Heart left ventricle (tissue), 16 donors: ENCODE measurements at places on chromosomes 1 and 21. TPM values are rescaled to one million over a fixed set of nuclear protein-coding genes. Genes with fewer than 3 reads are reported as not detected.

DNA sequence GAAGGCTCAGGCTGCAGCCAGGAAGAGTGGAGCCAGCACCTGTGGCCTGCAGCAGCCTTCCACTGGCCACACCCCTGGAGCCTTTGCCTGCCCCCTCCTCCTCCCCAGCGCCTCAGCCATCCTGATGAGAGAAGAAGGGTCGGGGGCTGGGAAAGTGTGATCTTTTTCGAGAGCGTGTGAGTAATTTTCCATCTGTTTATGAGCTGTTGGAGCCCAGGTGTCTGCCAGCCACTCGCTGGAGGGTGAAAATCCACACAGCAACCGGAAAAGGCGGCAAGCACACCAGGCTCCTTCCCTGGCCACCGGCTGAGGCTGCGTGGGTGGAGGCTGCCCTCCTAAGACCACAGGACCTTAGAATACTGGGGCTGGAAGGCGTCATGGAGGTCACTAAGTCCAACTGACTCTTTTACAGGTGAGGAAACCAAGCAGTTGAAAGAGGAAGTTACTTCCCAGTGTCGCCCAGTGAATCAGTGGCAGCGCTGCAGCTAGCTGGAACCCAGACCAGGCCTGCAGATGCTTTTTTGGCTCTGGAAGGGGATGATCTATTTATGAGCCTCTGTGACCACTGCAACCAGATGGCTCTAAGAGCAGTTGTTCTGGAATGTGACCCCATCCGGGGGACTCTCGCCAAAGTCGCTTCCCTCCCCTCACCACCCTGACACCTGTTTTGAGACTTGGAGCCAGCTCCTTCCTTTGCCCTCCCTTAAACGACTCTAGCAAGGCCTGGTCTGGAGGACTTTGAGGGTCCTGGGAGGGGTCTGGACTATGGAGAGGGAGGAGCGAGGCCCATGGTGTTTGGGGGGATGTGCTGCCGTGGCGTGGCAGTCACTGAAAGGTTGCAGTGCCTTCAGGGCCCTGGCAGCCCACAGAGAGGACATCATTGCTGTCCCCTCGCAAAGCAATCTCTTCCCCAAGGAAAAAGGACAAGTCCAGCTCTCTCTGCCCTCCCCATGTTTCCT, 54.5 kb downstream of the LGR6 start:
- H3K27ac ChIP-seq: no peak overlapping the region
- no peaks in the 10 kb centered on the region for H3K4me1 ChIP-seq
- H3K4me3 ChIP-seq: no peak overlapping the region

GRCh38 chr1:236808564-236809130, 13.6 kb downstream of the MTR start:
- H3K4me3 ChIP-seq: no peak overlapping the region
- DNase-seq: no peak
- H3K4me1 ChIP-seq: peaks cover 15% of the 10 kb centered on the region
- no peaks in the 10 kb centered on the region for H3K27me3 ChIP-seq

DNA sequence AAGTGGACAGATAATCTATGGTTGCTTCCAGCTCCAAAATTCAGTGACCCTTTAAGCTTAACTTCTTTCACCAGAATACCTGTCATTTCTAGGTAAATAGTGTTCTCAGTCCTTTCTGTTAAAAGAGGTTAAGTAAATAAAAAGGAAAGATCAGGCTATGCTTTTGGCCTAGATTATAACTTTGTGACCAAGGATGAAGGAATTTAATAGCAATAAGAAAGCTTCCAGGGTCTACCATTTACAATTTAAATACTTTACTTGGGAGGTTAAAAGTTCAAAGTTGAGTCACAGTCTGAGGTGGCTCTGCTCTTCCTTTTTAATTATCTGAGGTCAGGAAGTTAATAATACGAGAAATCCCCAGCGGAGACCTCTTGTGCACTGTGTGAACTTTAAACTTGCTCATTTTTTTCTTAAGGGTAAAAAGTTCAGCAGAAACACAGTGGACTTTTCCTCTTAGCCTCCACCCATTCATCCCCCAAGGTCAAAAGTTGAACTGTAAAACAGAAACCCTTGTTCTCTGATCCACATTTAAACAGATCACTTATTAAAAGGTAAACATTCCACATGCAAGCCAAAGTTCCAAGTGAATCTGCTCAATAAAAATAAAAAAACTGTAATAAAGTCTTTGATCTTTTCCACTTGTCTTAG, 187.1 kb downstream of the NRIP1 start:
- no peak overlapping the region for H3K4me3 ChIP-seq
- DNase-seq: no peak

GRCh38 chr21:16419188-16419921, 689.6 kb downstream of the USP25 start:
- no peaks in the 10 kb centered on the region for H3K27me3 ChIP-seq
- H3K4me1 ChIP-seq: no peaks in the 10 kb centered on the region

- no peak overlapping the region for H3K27ac ChIP-seq
- no peak for DNase-seq
- no peaks in the 10 kb centered on the region for H3K4me1 ChIP-seq
- no peak overlapping the region for H3K4me3 ChIP-seq
- no peaks in the 10 kb centered on the region for H3K36me3 ChIP-seq
- H3K27me3 ChIP-seq: no peaks in the 10 kb centered on the region
Observed at GRCh38 chr1:217214551-217214950, 416.3 kb downstream of the GPATCH2 start.

GRCh38 chr1:246753670-246754535, 29.7 kb downstream of the SCCPDH start:
- DNase-seq: peak; percentile 38
- no peak overlapping the region for H3K4me3 ChIP-seq
- peaks cover 7% of the 10 kb centered on the region for H3K36me3 ChIP-seq
- H3K27me3 ChIP-seq: no peaks in the 10 kb centered on the region
- no peak overlapping the region for H3K27ac ChIP-seq

DNA sequence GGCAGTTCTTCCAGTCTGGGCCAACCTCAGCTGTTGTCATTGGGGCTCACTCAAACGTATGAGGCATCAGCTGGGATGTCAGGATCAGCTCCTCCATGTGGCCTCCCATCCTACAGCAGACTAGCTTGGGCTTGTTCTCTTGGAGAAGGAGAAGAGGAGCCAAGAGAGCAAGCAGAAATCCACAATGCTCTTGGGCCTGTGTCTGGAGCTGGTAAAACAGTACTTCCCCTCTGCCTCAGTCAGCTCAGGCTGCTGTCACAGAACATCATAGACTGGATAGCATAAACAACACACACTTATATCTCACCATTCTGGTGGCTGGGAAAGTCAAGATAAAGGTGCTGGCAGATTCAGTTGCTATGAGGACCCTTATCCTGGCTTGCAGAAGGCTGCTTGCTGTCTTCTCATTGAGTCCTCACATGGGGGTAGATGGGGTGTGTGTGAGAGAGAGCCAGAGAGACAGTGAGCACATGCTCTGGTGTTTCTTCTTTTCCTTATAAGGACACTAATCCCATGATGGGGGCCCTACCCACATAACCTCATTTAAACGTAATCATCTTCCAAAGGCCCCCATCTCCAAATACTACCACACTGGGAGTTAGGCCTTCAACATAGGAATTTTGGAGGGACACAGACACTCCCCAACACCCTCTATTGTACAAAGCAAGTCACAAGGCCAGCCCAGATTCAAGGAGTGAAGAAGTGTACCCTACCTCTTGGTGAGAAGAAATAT, 16.3 kb upstream of the DNAJC6 start:
- no peaks in the 10 kb centered on the region for H3K4me1 ChIP-seq
- H3K27ac ChIP-seq: no peak overlapping the region
- no peak for DNase-seq
- no peaks in the 10 kb centered on the region for H3K36me3 ChIP-seq

- H3K27me3 ChIP-seq: no peaks in the 10 kb centered on the region
- H3K36me3 ChIP-seq: no peaks in the 10 kb centered on the region
- H3K4me3 ChIP-seq: no peak overlapping the region
- no peak for DNase-seq
- no peaks in the 10 kb centered on the region for H3K4me1 ChIP-seq
- no peak overlapping the region for H3K27ac ChIP-seq
Observed at GRCh38 chr1:171381866-171382210, 67.9 kb downstream of the FMO4 start.

DNA sequence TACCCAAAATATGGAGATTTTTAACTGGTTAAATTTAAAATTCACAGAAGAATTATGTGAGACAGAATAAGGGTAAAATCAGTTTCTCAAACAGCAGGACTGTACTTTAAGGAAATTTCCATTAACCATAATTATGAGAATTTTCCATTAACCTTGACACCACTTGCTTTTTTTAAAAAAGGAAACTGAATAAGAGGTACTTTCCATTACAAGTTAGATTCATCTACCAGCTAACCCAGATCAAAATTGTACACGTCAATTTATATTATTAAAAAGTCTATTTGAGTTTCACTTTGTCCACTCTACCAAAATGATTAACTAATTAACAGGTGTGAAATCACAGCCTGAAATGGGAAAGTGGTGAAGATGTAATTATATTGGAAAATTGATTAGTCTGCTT, 414.5 kb downstream of the DPYD start:
- no peaks in the 10 kb centered on the region for H3K27me3 ChIP-seq
- no peak for DNase-seq
- H3K27ac ChIP-seq: no peak overlapping the region
- no peak overlapping the region for H3K4me3 ChIP-seq

DNA sequence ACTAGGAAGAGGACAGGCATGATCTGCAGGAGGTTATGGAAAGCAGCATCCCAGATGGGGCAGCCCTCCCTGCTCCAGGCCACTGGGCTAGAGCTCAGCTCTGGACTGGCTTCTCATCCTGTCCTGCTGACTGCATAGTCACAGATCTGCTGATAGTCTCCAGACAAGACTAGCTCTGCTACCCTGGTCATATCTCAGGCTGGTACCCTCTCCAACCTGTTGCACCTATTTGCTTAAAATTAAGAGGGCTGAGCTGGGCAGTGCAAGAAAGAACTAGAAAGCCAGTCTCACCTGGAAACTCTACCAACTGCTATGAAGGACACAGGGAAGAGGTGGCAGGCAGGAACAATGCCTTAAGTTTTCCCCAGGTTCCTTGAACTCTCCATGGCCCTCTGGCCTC, 40.4 kb downstream of the ITPKB start:
- no peaks in the 10 kb centered on the region for H3K27me3 ChIP-seq
- H3K36me3 ChIP-seq: peaks cover 9% of the 10 kb centered on the region
- no peak overlapping the region for H3K4me3 ChIP-seq

- H3K4me3 ChIP-seq: no peak overlapping the region
- no peak overlapping the region for H3K27ac ChIP-seq
- no peaks in the 10 kb centered on the region for H3K27me3 ChIP-seq
- DNase-seq: no peak
Observed at GRCh38 chr1:232226197-232226712, 403.7 kb downstream of the SIPA1L2 start.

DNA sequence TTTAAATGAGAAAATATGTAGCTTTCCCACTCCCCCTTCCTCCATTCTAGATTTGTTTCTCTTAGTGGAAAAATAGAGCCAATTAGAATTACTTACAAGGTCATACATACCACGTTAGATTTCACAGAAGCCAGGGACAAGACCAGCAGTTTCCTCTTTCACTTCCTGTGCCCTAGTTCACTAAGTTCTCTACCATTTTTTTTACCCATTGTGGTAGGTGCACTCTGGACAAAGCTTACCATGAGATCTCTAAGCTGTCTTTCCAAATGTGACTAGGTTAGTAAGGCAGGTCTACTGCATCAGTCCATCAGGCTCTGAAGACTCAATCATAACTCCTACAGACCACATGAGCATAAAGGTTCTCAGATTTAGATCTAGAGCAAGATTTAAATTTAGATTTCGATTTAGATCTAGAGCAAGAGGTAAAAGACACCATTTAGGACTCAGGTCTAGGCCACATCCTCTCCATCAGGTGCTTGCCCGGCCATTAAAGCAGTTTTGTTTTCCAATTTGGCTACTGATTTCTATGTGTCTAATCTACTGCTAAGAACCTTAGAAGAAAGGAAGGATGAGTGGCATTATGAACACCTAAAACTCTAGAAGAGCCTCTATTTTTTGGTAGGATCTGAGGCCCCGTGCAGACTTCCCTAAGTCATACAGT, 235.3 kb downstream of the FAF1 start:
- no peak for DNase-seq
- no peak overlapping the region for H3K4me3 ChIP-seq
- peaks cover 9% of the 10 kb centered on the region for H3K36me3 ChIP-seq
- H3K4me1 ChIP-seq: no peaks in the 10 kb centered on the region
- no peaks in the 10 kb centered on the region for H3K27me3 ChIP-seq
- peak overlapping the region; percentile 55 for H3K27ac ChIP-seq

- no peaks in the 10 kb centered on the region for H3K4me1 ChIP-seq
- H3K4me3 ChIP-seq: no peak overlapping the region
- H3K36me3 ChIP-seq: no peaks in the 10 kb centered on the region
Observed at GRCh38 chr21:31180256-31181081, 142.2 kb upstream of the KRTAP19-8 start.

GRCh38 chr21:42160765-42161164, 58.2 kb upstream of the ABCG1 start:
- peaks cover 3% of the 10 kb centered on the region for H3K4me1 ChIP-seq
- no peaks in the 10 kb centered on the region for H3K36me3 ChIP-seq
- no peak overlapping the region for H3K27ac ChIP-seq
- H3K27me3 ChIP-seq: peaks cover 13% of the 10 kb centered on the region

- H3K27me3 ChIP-seq: no peaks in the 10 kb centered on the region
- no peak overlapping the region for H3K4me3 ChIP-seq
- H3K4me1 ChIP-seq: no peaks in the 10 kb centered on the region
- H3K27ac ChIP-seq: no peak overlapping the region
Observed at GRCh38 chr1:95313527-95313926, 79.5 kb downstream of the RWDD3 start.

DNA sequence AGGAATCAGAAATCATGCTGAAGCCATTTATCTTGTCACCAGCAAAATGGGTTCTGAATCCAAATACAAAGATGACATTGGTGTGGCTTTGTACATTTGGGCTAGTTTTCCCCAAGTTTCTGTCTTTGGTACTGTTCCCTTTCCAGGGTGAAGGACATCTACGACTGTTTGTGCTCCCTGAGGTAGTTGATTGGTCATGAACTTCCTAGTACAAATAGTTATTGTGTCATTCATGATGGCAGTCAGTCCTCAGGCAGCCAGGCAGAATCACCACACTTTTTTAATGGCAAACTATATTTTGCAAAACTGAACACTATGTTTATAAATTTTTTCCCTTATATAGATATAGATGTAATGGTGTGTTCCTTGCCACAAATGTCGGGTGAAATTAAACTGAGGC, 46.0 kb downstream of the CEP350 start:
- no peak overlapping the region for H3K4me3 ChIP-seq
- H3K4me1 ChIP-seq: peaks cover 13% of the 10 kb centered on the region

DNA sequence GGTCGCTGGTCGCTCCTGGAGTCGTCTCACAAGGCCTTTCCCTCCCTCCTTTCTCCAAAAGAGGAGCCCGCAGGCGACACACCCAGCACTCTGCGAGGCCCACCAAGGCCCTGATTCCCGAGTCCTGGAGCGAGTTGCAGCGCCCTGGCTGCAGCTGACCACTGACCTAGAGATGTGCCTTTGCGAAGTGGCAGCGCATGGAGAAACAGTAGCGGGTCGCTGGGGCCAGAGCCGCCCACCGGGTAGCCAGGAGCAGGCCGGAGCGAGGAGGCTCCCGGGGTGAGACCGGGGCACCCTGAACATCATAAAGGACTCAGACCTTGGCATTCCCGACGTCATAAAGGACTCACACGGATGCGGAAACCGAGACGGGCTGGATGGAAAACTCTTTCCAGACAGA, 10.3 kb upstream of the NBPF11 start:
- peaks cover 5% of the 10 kb centered on the region for H3K4me1 ChIP-seq
- no peak overlapping the region for H3K4me3 ChIP-seq

- DNase-seq: no peak
- no peaks in the 10 kb centered on the region for H3K4me1 ChIP-seq
- H3K4me3 ChIP-seq: no peak overlapping the region
- H3K27me3 ChIP-seq: no peaks in the 10 kb centered on the region
- no peaks in the 10 kb centered on the region for H3K36me3 ChIP-seq
Observed at GRCh38 chr1:222335586-222335985, 212.3 kb downstream of the HHIPL2 start.

Gene ILDR2
- 10.3 TPM for total RNA-seq

Gene SPRR5
- not detected for total RNA-seq

Gene RHD
- not detected for total RNA-seq

Gene UBQLN4
- 21.0 TPM for total RNA-seq

Gene FMO4
- 5.9 TPM for total RNA-seq

Gene ITLN2
- total RNA-seq: not detected
